Naive thymus-derived CD8-positive, alpha-beta T cell (primary cell): ENCODE measurements at places on chromosomes 13 and 19.

DNA sequence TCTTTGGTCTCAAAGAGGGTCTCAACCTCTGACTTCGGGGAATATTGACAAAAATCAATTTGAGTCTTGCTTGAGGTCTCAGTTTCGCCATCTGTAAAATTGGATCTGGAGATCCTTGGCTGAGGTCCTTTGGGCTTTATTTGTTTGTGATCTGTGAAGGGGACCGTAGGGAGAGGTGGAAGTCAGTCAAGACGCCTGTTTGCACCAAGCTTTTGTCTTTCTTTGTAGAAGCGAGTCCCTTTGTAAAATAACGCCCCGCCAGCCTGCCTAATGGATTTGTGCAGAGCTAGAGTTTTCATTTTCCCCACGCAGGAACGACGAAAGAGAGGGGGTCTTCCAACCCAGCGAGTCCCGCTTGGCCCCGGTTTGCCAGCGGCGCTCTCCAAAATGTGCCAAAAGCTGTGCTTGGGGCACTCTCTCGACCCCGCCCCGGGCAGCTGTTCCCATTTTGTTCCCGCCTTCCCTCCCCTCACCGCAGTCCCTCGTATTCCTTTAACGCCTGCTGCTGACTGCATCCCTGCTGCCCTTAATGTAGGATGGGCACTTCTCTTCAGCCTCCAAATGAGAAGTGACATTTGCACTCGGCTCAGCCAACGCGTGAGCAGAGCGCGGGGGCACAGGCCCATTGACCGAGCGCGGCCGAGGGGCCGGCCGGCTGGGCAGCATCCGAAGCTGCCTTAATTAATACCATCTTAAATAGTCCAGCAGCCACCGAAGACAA lies 13.0 kb downstream of the ZIC5 start:
- no peak for DNase-seq

- no peak for DNase-seq
Observed at GRCh38 chr13:42720858-42721219, 60.5 kb upstream of the FAM216B start.

- DNase-seq: no peak
Observed at GRCh38 chr19:13022859-13023636, 27.8 kb downstream of the NFIX start.

DNA sequence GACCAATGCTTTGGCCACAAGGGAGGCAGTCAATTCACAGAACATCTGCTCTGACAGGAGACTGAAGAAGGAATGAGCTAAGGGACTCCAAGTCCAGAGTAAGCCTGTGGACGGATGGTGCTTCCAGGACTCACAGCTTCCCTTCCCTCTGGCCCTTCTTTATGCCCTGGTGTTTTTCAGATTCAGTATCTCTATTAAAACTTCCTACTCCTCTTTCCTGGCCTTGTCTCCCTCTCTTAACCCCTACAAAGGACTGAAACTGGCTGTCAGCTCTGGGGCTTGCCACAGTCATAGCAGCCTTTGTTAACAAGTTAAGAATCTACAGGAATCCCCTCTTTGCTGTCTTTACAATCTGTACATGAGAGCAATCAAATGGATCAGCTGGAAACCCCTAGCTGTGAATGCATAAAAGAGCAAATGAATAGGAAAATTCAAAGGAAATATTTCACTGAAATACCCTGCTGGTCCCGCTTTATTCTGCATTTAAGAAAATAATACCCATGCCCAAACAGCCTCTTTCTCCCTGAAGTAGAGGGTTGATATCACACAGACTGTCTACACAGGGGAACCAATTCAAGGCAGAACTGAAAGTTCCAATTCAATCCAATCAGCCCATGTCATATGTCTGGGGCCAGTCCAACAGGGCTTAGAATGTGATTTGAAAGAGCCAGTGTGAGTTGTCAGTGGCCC lies 192.3 kb downstream of the MZT1 start:
- DNase-seq: no peak

DNA sequence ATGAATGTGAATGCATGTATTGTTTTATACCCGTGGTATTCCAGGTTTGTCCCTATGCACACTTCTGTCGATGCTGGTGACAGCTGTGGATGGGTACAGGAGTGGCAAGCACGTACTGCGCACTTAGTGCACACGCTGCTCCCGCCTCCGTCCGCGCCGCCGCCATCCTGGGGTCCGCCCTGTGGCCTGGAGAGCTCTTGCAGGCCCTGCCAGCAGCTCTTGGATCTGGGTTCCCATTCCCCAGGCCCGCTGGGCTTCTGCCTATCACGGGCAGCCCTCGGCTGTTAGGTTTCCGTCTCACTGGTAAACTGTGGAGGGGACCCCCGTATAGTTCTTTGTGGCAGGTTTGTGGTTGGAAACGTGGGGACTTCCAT lies 4.0 kb downstream of the GNA11 start:
- DNase-seq: no peak
